ENCODE measurements at places on chromosomes 2 and 18.

- DNase-seq: peak; percentile 63
Measured at GRCh38 chr2:203431391-203432185, 103.4 kb downstream of the ABI2 start.

- DNase-seq: no peak
Measured at GRCh38 chr2:205996161-205996560, 89.8 kb downstream of the INO80D start.

DNA sequence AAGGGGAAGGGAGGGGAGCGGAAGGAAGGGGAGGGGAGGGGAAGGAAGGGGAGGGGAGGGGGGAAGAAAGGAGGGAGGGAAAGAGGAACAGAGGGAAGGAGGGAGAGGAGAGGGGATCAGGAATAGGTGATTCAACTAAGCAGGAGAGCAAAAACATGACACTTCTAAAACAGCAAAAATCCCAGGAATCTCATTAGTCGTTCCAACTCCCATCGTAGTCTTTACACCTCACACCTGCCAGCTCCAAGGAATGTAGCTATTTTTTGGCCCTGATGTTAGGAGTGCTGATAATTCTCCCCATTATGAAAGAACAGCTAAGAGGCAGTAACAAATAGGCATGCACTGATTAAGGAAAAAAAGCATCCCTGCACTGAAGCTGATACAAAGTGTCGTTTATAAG, 709.9 kb upstream of the PKDCC start:
- no peak for DNase-seq

DNA sequence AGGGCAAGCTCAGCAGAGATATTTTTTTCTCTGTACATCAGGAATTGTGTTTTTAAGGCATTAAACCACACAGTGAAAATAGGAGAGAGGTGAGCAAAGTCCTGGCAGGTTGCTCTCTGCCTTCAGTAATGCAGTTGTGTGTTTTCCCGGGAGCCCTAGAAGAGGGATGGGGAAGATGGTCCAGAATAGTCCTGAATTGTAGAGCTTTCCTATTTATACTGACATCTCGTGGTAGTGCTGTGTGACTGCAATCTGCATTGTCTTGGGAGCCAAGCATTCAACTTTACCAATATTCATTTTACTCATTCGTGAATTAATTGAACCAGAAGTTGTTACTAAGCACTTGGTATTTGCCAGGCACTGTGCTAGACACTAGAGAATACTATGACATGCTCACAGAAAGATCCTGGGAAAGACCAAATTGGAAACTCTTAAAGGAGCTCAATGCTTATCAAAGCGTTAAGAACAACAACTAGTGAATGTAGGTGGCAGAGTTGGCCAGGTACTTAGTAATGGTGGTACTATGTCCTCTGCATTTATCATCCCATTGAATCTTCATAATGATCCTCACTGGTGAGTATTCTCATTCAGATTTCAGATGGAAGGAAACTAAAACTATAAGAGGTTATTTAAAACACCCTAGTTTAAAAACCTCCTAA, 214.6 kb downstream of the TRIB2 start:
- peak; percentile 48 for DNase-seq

- no peak for DNase-seq
Measured at GRCh38 chr2:28206762-28207161, 185.9 kb upstream of the FOSL2 start.

- peak; percentile 46 for DNase-seq
Measured at GRCh38 chr2:113185664-113186432, 12.1 kb downstream of the PSD4 start.

- DNase-seq: peak; percentile 55
Measured at GRCh38 chr2:212994976-212995375, 156.4 kb downstream of the IKZF2 start.

DNA sequence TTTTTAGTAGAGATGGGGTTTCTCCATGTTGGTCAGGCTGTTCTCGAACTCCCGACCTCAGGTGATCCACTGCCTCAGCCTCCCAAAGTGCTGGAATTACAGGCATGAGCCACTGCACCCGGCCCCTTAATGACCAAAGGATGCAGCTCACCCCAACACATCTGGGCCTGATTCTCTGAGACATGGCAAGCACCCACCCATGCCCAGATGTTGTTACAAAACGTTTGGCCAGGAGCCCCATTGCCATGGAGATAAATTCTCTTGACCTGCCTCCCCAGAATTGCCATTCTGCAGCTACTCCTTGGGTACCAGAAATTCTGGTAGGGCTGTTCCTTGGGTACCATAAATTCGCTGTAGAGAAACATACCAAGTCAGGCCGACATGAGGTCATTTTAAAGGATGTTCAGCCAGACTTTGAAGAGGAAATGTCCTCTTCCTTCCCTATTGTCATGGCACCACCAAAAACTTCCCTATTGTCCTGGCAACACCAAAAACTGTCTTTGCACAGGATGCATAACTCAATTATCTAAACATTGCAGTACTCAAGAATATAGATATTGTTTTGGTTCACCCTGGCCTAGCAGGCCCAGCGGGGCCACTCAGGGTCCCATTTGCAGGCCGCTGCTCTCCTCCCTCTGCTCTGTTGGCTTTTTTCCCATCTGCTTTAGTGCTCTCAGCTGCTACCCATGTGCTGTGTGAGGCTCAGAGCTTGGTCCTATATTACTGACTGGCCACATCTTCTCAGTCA, 160.9 kb upstream of the TTC39C start:
- peak; percentile 71 for DNase-seq

DNA sequence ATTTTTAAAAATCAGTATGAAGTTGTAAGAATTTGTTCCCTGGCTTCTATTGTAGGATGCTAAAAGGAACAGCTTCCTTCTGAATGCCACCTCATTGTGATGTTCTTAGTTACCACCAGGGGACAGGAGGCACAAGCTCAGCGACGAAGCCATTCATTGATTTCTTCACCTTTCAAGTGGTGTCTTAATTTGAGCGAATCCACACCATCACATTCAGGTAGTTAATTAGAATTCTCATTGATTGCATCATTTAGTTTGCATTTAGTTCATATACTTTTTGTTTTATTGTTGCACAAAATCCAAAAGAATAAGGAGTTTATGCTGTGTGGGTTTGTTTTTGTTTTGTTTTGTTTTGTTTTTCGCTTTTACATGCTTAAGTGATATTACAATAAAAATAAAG, 23.1 kb downstream of the CYP27C1 start:
- DNase-seq: no peak

DNA sequence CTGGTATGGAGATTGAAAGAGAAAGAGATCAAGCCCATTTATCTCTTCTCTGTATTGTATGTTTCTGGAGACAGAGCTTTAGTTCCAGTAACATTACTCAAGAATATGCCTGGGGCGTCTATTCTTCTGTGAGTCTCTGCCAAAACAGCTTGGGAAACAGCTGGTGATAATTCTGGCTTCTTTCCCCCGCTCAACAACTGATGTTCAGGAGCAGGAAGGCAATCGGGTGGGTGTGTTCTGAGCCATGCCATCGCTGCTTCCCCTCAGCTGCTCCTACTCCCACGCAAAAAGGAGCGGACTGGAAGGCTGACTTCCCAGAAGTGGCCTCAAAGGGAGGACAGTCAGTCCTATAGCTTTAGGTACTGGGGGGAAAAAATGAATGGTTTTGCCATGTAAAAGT, 695.1 kb downstream of the PLCL1 start:
- peak; percentile 70 for DNase-seq

- DNase-seq: no peak
Measured at GRCh38 chr2:127108090-127108523, 1.2 kb upstream of the BIN1 start.

DNA sequence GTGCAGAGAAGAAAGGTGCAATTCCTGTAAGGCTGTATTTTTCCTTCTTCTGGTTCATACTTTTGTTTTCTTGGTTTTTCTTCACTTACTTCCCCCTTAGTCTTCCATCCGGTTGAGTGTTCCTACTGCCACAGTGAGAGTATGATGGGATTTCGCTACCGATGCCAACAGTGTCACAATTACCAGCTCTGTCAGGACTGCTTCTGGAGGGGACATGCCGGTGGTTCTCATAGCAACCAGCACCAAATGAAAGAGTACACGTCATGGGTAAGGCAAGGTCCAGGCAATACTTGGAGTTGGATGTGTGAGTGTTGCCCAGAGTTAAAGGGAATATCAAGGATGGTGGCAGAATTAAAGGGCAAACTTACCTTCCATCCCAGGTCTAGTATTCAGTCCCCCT, 108.0 kb downstream of the DTNA start:
- DNase-seq: no peak
